ENCODE measurements at places on chromosomes 13 and 19.

- DNase-seq = peak; percentile 15
Measured at GRCh38 chr13:101730420-101731000, 278.0 kb downstream of the ITGBL1 start.

DNA sequence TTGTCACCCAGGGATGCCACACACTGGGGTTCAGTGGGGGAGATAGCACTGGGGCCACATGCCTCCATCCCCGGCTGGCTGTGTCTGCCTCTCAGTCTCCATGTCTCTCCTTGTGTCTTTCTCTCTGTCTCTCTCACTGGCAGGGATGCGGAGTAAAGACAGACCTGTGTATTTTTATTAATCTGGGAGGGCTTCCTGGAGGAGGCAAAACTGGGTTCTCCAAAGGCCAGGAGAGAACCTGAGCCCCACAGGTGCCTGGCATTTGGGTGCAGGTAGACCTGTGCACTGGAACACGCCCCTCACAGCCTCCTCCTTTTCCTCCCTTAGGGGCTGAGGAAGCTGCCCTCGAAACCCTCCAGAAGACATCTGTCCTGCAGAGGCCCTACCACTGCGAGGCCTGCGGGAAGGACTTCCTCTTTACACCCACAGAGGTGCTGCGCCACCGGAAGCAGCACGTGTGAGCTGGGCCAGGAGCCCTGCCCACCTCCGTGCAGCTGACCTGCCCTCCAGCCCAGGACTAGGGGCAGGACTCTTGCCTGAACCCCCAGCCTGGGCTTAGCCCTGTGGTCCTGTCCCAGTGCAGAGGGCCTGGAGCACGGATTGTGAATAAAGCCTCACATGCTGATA, 32.7 kb downstream of the DHX34 start:
- DNase-seq = no peak

DNA sequence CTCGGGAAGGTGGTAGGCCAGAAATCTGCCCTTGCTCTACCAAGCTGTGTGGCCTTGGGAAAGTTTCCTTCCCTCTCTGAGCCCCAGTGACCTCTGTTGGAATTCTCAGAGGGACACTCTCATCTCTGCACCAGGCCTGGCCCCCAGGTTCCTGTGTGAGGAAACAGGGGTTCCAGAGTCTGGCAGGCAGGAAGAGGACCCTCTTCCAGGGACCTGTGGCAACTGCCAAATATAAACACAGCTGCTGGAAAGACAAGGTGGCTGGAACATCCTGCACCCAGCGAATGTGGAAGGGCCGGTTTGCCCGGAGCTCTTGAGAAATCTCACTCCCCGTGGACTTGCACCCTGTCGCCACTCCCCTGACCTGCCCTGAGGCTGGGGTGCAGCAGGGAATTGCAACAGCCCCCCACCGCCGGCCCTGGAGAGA, 52.8 kb downstream of the GADD45B start:
- no peak for DNase-seq

DNA sequence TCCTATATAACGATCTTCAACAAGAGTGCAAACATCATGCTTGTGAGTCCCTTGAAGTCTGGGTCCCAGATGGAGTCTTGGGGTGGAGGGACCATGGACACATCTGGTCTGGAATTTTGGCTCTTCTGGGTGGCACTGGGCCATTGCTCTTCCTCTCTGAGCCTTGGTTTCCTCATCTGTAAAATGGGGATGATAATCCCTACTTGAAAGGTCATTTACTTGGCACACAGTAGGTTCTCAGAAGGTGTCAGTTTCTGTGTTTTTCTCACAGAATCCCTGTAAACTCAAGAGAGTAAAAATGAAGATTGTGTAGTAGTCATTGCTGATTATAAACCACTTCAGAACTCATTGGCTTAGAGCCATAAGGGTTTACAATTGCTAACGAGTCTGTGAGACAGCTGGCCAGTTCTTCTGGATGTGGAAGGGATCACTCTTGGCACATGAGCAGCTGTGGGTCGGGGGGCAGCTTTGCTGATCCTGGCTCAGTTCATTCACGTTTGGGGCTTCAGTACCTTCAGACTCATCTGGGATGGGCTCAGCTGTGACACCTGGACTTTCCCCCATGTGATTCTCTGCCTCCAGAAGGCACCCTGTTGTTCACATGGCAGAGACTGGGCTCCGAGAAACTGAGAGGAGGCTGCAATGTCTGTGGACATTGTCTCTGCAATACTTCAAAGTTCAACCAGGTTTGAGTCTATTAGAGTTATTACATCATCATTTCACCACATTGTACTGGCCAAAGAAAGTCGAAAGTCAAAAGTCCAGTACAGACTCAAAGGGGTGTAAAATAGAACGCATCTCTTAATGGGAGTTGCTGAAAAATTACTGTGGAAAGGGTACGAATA, 7.8 kb downstream of the CYP4F12 start:
- no peak for DNase-seq

DNA sequence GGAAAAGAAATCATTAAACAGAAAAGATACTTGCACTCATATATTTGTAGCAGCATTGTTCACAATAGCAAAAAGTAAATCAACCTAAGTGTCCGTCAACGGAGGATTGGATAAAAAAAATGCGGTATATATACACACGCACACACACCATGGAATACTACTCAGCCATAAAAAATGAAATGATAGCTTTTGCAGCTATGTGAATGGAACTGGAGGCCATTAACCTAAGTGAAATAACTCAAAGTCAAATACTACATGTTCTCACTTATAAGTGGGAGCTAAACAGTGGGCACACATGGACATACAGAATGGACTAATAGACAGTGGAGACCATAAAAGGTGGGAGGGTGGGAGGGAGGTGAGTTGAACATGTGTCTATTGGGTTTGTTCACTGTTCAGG, 18.4 kb downstream of the WBP4 start:
- no peak for DNase-seq

- no peak for DNase-seq
Measured at GRCh38 chr13:79360095-79360494, 46.0 kb downstream of the RBM26 start.

- DNase-seq = no peak
Measured at GRCh38 chr13:111491021-111491420, 170.6 kb downstream of the TEX29 start.

- peak; percentile 100 for DNase-seq
Measured at GRCh38 chr19:2722541-2723344, 1.6 kb upstream of the DIRAS1 start.

Data from H54 (cell line).